CMK (cell line): ENCODE measurements at places on chromosomes 3 and 15.

DNA sequence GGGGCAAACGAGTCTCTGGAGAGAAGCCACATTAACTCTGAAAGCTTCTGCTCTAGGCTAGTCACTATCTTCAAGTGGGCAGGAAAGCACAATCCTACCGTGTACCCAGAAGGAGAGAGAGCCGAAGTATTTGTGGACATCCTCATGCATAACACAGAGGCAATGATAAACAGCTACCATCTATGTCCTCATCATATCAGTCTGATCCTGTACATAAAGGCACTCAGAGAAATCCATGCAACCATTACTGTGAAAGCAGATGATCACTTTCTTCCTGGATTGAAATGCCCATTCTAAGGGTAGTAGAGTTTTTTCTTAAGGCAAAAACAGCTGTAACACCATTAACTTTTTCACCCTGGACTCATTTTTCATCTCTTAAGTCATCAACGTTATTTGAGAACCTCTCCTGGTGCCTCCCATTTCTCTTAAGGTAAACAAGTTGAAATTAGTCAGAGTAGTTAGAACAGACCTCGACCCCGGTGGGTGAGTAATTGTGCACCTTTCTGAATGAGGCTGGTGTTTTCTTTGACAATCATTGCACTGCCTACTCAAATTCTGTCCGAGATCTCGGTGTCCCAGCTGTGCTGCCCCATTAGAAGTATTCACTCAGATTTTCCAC, 327.4 kb downstream of the SHQ1 start:
- no peak for DNase-seq

DNA sequence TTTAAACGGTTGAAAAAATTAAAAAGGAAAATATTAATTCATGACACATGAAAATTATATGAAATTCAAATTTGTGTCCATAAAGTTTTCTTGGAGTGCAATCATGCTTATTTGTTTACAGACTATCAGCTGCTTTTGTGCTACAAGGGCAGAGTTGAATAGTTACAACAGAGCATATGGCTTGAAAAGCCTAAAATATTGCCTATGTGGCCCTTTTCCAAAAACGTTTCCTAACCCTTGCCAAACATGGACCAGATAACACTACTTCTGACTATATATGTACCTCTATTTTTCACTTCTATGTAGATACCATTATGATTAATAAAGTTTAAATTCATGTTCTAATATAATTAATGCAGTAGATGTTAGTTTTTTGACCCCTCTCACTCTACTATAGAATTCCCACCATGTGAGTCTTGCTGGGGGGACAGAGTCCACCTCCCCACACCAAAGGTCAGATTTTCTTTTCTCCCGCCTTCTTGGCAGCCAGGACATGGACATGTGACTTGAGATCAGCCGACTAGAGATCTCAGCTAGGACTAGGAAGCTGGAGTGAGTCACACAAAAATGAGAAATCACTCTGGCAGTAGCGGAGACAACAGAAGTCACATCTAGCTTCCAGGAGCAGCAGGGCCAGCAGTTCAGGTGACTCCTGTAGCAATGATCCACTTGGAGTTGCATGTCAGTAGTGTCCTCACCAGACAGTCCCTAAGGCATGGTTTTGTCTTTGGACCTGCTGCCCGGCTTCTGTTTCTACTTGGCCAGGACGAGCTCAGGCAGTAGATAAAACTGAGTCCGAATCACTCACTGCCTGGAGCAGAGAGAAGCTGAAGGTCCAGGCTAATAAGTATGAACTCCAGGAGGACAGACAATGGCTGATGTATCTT, 22.4 kb downstream of the CIAO2A start:
- DNase-seq = no peak

- no peak for DNase-seq
These were observed 66.7 kb upstream of the MME start for GRCh38 chr3:155013427-155013826.

DNA sequence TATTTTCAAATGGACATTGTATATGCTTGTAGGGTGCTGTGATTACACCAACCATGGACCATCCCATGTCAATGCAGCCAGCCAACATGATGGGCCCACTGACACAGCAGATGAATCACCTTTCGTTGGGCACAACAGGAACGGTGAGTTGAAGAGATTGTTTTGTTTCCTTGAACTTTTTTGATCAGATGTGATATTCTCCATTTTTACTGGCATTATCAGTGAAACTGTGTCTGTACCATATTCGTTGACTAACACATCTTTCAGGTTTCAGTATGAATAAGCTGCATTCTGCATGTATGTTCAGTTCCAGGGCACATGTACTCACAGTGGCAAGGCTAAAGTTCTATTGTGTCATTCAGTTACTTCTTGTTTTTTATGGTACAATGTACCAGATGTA, 655.2 kb downstream of the RBMS3 start:
- no peak for DNase-seq

DNA sequence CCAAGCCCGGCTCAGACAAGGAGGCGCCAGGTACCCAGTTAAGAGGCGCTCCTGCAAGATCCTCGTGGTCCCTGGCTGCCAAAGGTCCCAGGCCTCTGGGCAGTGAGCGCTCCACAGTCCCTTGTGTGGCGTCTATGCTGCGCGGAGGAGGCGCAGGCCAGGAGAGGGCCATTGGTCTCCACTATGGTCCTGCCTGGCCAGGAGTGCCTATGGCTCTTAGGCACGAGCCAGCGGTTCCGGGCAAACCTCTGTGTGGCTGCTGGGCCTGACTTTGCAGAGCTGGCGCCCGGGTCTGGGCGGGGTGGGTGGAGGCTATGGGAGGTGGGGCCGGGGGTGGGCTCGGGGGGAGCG, 660 bp upstream of the ADAMTSL3 start:
- no peak for DNase-seq

DNA sequence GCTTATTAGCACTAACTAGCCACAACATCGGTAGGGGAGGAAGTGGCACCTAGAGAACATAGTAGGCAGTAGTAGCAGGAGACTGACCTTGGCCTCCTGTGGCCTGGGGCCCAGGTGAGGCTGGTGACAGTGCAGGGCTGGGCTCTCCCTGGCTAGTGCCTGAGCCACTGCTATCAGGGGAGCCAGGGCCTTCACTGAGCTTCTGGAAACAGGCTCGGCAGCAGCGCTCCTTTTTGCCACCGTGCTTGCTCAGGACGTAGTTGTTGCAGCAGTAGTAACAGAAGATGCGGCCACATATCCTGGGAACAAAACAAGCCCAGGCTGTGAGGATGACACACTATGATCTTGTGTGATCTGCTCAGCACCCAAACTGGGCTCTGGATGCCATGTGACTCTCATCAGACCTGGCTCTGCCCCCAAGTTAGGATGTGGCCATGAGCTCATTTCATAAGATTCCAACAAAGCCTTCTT, 15.1 kb downstream of the CXCR6 start:
- DNase-seq = no peak

DNA sequence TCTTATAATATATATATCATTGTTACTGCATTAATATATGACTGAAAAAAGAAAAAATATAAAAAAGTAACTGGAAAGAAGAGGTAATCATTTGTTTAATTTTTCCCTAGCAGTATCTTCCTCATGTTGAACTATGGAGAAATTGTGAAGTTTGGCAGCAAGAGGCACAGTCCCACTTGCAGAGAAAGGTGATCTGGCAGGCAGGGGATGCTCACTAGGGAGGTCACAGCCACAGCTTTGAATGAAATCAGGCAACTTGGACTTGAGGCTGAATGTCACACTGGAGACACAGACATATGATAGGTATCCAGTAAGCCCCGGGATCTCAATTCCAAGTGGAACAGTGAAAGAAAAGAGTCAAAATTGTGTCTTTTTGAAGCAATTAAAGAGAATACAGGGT, 149.9 kb upstream of the RORA start:
- DNase-seq = no peak

- DNase-seq = peak; percentile 25
These were observed 69.2 kb downstream of the GOLGA8B start for GRCh38 chr15:34514251-34514670.

- no peak for DNase-seq
These were observed 16.4 kb upstream of the ALDH1A3 start for GRCh38 chr15:100863075-100863795.

- DNase-seq = no peak
These were observed 62.0 kb downstream of the DAPK2 start for GRCh38 chr15:63984331-63984730.

DNA sequence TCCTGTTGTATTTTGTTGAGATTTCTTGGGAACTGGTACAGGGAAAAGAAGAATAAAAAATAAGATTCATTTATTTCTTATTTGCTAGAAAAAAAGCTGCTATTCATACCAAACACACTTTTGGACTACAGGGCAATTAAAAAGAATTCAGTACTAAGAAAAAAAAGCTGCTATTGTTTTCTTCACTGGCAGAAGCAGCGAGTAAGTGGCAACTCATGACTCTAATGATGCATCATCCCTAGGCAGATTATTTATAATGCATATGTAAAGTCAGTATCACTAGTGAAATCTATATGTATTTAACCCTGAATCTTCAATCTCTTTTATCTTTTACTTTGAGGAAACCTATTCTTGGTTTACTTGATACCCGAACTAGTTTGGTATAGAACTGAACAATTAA, 15.2 kb downstream of the PFN2 start:
- no peak for DNase-seq

DNA sequence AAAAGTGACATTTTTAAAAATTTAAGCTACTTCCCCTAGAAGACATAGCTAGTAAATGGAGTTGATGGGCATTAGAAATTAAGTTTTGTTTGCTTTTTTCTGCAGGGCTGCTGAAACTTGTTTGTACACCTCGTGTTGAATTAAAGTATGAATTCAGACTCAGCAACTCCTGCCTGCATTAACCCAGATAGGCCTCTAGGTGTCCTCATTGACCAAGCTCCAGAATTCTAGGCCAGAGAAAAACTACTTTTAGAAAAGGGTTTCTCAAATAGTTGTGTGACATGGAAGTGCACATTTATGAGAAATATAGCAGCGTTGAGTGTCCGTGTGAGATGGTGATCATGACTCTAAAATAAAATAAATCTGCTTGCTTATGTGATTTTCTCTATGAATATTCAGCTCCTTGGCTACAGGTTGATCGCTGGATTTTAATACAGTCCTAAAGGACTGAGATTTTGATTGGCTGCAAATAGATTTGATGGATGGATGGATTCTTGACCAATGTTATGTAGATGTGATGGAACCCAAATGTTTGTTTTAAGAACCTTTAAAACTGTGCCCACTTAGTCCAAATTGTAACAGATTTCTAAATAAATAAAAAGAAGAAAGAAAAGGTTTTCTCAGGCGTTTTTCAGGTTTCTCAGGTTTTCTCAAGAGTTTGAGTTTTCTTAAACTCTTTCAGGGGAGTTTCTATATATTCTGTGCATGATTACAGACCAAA, 39.4 kb upstream of the LMOD3 start:
- no peak for DNase-seq

DNA sequence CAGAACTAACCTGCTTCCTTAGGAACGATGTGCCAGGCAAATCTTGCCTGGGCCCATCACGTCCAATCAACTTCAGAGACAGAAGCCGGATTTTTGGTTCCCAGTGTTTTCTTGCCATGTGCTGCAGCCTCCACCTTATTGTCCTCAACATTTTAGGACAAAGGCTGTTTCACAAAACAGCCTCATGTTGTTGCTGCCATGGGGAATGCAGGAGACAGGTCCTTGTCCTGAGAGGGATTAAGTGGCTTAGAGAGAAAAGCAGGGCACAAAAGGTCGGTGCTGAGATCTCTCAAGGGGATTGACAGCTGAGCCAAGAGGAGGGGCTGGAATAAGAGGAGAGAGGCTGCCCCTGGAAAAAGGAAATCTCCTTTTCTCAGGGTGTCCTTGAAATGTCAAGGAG, 11.3 kb upstream of the NMNAT3 start:
- no peak for DNase-seq

DNA sequence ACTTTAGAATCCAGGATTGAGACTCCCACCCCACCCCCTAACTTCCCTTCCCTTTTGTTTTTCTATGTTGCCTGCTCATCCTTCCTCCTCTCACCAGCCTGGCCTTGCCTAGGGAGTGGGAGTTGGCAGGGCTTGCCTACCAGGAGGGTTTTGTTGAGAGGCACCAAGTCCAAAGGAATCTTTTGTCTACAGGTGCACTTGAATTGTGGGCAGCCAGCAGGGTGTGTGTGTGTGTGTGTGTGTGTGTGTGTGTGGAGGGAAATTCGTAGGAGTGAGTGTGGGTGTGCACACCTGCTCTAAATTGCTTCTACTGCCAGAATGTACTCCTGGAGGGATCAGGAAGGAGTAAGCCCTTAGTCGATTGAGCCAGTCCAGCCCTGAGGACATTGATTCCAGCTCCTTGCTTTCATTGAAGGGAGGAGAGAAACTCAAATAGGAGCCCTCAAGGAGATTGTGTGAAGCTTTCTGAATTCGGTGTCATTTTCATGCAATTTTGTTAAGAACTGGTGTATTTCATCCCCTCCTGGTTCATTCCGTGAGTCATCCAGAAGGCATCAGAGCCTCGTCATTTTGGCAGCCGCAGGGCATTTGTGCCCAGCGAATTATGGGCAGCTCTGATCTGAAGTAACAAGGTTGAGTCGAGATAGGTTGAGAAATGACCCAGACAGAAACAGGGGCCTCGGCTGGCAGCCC, 112.1 kb downstream of the SLCO3A1 start:
- no peak for DNase-seq

GRCh38 chr15:89141885-89142284, 53.6 kb downstream of the ABHD2 start:
- DNase-seq = no peak

- DNase-seq = peak; percentile 50
These were observed 160.9 kb downstream of the SMAD6 start for GRCh38 chr15:66862940-66863335.

- no peak for DNase-seq
These were observed 23.3 kb downstream of the SNRK start for GRCh38 chr3:43309372-43310305.

GRCh38 chr3:134652409-134652831, 1.6 kb upstream of the KY start:
- no peak for DNase-seq

DNA sequence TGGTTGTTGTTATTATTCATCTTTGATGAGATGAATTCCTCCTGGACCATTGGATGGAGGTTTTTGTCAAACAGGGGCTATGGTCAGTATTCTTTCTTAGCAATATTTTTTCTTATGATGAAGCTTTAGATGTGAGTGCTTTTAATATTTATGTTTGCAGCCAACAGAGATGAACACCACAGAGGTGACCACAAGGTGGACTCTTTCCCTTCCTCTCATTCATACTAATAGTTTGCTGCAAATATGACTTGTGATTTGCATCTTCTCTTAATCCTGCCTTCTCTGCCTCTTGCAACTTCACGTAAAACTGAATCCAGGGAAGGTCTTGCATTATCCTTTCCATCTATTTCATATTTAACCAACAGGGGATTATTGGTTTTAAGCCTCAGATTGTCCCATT, 473.1 kb upstream of the UBE2E2 start:
- DNase-seq = no peak

DNA sequence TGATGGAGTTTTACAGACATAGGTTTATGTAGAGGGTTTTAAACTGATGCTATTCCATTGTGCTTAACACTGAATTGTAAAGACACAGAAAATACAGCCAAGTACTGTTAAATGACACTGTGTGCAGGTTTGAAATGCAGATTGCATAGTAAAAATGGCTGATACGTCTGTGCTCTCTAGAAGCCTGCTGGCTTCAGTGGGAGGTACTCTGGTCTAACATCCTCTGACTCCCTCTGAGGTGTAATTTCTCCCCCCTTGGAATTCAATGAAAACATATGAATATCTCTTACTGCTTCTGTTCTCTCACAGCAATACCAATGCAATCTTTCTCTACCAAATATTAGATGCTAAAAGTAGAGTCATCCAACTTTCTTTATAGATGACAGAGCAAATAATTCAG, 176.6 kb downstream of the SLC9A9 start:
- DNase-seq = no peak

GRCh38 chr15:72781631-72782030, 1.9 kb downstream of the ADPGK start:
- no peak for DNase-seq

- DNase-seq = no peak
These were observed 1.3 kb downstream of the FRMD5 start for GRCh38 chr15:44193651-44194322.
